Stimulated activated naive CD8-positive, alpha-beta T cell treated with anti-CD3 and anti-CD28 coated beads, Interleukin-15, Interleukin-2, amounts not matched to agents 100 U/mL and 50 U/mL, for 24 hours (primary cell): ENCODE measurements at places on chromosomes 13 and 19.

GRCh38 chr13:51453207-51453958 lies 547 bp upstream of the INTS6 start:
- peak; percentile 84 for DNase-seq

GRCh38 chr13:101019126-101019525 lies 344.5 kb upstream of the TMTC4 start:
- no peak for DNase-seq

DNA sequence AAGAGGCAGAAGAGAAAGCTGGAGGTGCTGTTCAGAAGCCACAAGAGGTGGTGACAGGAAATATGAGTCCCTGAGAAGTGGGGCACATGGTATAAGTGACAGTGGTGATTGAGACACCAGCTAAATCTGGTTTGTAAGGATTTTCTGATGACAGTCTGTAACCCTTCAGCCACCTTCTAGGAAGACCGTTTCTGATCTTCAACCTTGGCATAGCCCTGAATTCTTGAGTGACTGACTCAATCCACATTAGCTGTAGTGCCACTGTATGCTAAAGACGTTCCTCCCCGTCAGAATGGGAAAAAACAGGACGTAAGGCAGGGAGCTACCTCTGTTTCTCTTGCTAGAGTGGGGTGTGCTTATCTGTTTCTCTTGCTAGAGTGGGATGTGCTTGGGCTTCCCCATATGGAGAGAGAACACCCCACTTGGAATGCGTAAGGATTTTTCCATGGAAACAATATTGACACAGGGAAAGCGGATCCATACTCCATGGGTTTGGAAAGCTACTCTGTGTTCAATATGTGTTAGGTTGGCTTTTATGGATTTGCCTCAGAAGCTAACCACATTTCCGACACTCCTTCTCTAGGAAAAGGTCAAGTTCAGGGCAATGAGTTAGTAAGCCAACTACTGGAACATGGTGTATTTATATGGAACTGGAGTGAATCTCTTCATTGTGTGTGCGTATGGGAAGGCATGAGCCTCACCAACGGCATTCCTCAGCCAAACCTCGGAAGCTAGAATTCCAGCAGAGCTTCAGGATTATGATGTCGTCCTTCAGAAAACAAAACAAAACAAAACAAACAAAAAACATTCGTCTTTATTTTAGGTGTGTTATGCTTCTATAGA lies 948.8 kb upstream of the SLC10A2 start:
- no peak for DNase-seq

- DNase-seq, result no peak
Observed at GRCh38 chr13:77752512-77753069, 55.1 kb downstream of the SLAIN1 start.

DNA sequence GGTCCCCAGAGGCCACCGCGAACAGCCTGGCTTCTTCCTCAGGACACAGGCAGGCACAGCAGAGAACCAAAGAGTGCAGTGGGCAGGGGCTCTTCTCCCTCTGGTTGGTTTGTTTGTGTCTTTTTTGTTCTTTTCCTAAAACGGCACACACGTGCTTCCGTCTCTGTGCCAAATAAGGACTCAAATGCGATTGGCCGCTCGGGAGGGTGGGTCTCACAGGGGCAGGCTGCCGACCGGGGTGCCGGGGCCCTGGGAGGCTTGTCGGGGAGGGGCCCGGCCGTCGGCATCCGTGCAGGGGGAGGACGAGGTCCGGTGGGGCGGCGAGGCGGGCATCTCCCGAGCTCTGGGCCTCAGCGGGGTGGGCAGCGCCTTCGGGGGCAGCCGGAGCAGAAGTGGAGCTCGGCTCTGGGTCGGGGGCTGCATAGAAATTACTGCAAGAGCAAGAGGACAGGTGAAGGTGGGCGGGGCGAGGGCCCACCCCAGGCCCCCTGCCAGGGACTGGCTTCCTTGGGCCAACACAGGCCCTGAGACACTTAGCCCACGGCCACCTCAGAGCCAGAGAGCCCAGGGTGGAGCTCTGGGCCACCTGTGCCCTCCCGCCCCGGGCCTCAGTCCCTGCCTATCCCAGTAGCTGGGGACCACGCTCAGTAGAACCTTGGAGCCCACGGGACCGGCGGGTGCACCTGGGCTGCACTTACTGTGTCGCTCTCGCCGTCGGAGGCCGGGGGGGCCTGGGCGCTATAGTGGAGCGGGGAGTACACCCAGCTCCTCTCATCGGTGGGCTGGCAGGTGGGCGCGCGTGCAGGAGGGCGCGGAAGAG lies 6.4 kb upstream of the CACTIN start:
- no peak for DNase-seq

GRCh38 chr13:36817996-36818803 lies 822 bp upstream of the RFXAP start:
- no peak for DNase-seq

- no peak for DNase-seq
Observed at GRCh38 chr13:43083750-43084149, 60.4 kb downstream of the DNAJC15 start.

DNA sequence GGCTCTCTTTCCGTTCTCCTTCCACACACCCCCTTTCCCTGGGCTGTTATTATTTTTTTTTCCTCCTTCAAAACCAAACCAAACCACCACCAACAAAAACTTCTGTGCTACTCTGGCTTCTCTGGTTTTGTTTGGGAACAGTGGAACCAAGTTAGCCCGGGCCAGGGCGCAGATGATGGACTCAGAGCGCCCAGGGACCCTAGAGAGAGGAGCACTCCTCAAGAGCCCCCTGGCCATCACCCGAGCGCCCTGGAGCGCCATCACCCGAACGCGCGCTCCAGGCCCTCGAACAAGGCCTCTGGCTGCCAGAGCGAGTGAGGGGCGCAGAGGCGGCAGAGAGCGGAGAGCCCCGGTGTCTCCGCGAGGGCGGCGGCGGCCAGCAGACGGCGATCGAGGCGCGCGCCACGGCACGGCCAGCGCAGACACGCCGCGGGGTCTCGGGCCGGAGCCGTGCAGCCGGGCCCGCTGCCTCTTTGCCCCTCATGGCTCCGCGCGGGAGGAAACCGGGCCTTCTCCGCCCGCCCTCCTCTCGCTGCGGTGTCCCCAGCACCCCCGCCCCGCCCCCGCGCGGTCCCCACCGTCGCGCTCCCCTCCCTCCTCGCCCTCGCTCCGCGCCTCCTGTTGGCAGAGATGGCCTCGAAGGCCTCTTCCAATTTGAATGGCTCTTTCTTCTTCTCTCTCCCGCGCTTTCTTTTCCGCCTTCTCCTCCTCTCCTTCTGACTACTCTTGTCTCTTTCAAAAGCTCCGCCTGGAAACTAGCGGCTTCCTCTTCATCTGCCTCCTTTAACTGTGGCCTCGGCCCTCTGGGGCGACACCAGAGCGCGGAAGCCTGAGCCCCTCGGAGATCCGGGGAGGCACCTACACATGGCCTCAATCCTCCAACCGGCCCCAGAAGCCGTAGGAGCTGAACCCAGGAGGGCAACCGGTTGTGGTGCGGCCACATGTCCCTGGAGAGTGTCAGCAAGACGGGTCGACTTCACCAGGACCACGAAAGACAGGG lies 4.1 kb upstream of the SOX1 start:
- DNase-seq, result no peak

- no peak for DNase-seq
Observed at GRCh38 chr19:27964185-27964584, 1248.8 kb downstream of the UQCRFS1 start.

- peak; percentile 73 for DNase-seq
Observed at GRCh38 chr19:58181902-58182576, 822 bp upstream of the ZNF274 start.

GRCh38 chr13:91216928-91217700 lies 130.4 kb upstream of the MIR17HG start:
- DNase-seq, result no peak

DNA sequence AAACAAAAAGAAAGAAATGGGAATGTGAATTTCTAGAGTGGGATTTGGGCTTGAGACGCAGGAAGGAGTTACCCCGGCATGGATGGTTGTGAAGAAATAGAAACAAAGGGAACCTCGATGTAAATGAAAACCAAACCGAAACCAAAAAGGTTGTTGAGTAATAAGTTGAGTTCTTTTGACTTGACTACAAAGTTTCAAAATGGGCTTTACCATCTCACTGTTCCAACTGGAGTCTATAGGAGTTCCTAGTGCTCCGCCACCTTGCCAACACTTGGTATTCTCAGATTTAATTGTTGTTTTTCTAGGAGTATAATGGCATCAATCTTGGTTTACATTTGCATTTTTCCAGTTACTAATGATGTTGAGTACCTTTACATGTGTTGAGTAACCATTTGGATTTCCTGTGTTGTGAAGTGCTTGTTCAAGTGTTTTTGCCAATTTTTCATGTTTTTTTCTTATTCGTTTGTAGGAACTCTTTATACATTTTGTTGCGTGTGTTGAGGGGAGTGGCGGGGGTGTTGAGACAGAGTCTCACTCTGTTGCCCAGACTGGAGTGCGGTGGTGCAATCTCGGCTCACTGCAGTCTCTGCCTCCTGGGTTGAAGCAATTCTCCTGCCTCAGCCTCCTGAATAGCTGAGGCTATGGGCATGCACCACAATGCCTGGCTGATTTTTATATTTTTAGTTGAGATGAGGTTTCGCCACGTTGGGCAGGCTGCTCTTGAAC lies 9.2 kb downstream of the UBE2S start:
- no peak for DNase-seq

DNA sequence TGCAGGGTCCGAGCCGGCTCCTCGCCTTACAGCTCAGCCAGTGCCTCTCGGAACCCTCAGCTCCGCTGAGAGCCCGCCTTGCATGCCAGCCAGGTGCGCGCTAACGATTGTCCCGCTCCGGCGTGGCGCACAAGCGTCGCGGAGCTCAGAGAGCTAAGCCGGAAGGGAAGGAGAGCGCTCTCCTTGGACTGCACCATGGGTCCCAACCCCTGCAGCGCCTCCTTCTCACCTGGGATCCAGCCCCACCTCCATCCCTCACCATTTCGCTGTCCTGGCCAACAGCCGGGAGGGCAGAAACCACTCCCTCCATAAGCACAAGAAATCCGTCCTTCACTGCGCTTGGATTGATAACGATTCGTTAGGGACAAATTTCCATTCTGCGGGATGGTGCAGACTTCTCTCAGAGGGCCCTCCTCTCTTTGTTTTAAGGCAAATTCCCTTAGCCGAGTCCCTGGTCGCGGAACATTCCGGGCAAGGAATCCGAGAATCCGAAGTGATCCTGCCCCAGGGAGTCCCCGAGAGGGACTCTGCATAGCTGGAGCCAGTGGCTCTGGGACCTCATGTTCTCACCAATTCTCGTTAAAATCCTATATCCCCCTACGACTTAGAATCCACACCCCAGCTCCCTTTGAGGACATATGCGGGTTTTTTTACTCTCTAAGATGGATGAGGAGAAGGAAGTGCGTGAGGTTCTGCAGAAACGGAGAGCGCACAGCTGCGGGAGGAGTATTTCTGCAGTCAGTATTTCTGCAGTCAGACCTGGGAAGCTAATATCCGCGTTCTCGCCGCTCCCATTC lies 2.8 kb downstream of the GSX1 start:
- DNase-seq, result no peak

- DNase-seq, result peak; percentile 91
Observed at GRCh38 chr19:19531951-19532805, 3.5 kb downstream of the YJEFN3 start.

GRCh38 chr19:3697671-3698385 lies 2.4 kb downstream of the PIP5K1C start:
- DNase-seq, result no peak
